ENCODE measurements at places on chromosomes 12 and 14.
A peak's percentile ranks its signal among the peaks of the same experiment; 100 is the strongest.

DNA sequence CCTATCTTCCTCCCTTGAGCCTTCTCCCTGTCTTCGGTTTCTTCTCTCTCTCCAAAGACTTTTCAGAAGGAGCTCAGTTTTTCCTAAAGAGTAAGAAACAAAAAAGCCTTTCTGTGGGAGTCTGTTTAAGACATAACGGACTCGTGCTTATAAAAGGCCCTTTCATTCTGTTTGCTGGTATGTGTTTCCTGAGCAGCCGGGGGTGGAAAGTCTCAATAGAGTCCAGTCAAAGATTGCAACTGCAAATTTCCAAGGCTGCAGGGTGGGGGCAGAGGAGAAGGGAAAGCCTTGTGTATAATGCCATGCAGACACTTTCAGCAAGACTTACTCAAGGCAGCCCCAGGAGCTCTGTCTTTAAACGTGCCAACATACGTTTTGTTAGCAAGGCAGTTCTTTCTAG, 62.2 kb downstream of the GNG2 start:
- DNase-seq, result no peak

GRCh38 chr14:69567563-69567962, 7.1 kb downstream of the CCDC177 start:
- no peak for DNase-seq

- DNase-seq, result no peak
These were observed 414.3 kb downstream of the NAV3 start for GRCh38 chr12:78244916-78245507.

DNA sequence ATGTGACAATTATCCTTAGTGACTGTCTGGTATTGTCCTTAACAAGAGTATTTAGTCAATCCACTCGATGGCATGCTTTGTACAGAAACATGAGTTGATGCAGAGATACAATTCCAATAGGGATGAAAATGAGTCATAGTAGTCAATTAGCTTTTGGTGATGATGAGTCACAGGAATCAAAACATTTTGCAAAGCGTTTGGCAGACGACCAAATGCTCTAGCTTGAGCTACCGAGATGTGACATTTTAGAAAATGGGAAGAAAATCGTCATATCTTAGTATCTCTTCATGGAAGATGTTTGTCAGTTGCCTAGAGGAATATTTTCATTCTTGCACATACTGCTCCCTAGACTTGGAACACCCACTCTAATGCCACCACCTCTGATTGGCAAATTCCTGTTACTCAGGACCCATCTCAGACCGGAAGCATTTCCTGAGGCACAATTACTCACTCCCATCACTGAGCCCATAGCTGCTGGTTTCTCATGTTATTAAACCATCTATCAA, 95.0 kb downstream of the LMNTD1 start:
- DNase-seq, result no peak

DNA sequence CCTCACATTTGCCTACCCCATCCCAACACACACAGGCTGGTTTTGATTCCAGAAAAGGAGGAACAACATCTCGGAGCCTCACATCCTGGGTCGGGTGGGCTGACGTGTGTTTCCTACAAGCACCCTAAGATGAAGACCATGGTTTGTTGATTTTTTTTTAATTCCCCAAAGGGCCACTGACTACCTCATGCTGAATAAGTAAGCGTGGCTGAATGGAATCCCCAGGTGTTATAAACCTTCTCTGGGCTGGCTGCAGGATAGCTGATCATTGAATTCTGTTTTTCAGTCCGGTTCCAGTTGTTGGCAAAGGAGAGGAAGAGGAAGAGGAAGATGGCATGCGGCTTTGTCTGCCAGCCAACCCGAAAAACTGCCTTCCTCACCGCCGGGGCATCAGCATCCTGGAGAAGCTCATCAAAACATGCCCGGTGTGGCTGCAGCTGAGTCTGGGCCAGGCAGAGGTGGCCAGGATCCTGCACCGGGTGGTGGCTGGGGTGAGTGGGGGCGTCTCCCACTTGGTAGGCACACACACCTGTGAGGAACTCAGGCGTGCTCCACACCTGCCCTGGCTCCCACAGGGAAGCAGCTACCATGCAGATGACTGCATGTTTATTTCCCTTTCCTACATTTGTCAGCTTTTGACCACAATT, 42.0 kb downstream of the RIN3 start:
- DNase-seq, result no peak

DNA sequence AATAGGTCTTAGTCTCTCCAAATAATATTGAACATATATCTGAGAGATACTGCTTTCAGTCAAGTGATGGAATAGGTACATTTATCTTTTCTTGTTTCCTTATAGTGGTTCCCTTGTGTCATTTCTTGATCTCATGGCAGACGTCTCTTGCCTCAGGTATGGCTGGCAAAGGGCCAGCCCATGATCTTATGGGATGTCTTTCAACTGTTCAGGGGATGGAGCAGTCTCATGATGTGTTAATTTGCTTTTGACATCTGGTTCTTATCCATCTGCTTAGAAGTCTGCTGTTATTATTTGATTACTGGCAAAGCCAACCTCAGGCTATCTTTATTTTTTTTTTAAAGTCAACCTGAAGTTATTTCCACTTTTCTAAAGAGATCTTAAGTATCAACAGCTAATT, 262.9 kb downstream of the TMEM117 start:
- no peak for DNase-seq

DNA sequence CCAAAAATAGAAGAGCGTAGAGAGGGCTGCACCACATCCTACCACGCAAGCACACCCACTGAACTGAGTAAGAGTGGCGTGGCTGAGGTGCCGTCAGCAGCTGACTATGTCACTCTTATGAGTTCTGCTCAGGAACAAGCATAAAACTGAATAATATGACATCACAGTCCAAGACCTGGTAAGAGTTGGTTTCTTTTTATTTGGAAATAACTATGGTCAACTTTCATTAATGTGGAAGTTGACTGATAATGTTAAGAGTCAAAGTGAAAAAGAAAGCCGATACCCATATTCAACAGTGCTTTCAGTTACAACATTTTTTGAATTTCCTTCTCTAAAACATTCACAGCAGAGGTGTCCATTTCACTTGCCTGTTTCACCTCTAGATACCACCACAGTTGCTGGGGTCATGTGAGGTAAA, 44.6 kb downstream of the GNS start:
- DNase-seq, result no peak

DNA sequence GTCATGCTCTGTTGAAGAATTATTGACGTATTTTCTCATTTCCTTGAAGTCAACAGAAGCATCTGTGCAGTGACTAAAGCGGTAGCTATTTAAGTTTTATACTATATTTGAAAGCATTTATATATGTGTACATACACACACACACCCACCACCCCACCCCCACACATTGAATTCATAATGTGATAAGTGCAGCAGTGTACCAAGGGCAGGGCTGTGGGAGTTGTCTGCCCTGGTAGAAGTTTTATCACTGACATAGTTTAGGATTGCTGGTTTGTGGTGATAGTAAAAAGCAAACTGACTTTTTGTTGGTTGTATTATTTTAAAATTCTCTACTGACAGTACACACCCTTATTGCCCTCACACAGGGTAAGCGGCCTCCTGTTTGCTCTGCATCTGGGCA, 39.1 kb downstream of the GAS2L3 start:
- DNase-seq, result no peak

- peak; percentile 31 for DNase-seq
These were observed 117.3 kb downstream of the ERC1 start for GRCh38 chr12:1108276-1108675.

All from memory B cell (primary cell).